Thoracic aorta (tissue), 2 donors: ENCODE measurements at places on chromosomes 2 and 18. TPM values are rescaled to one million over a fixed set of nuclear protein-coding genes. Genes with fewer than 3 reads are reported as not detected.

PJVK gene
- 1.8 TPM for total RNA-seq

DNA sequence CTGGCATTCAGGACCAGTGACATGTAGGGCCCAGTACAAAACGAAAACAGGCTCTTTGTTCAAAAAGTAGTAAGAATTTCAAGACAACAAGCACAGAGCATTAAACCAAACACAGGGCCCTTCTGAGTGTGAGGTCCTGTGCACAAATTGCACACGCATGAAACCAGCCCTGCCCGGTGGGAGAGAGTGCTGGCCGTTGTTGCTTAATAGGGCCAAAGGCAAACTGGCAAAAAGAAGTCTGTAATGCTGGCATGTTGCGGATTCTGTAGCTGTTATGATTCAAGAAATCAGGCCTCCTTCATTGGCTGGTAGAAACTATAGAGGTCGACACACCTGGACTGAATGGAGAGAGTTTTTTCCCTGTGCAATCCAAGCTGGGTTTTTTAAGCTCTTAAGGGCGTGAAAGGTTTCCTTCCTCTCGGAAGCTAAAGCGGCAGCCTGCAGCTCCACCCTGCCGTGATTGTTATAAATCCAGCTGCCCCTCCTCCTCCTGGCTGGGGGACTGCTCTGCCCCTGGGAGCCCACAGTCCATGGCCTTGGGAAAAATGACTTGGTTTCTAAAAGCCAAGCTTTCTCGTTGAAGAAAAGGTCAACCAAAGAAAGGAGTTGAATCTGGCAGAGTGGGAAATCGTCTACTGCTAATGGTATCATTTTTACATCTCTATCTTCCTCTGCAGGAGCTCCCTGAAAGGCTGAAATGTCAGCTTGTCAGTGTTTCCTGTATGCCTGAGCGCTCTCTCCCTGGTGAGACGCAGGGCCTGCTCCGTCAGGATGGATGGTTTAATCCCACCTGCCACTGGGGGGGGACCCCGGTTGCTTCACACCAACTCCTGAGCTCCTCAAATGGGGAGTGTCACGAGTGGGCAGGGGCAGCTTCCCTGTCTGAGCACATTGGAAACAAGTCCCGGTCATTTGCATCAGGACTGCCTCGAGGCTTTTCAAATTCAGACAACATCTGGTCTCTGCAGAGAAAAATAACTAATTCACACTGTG lies 143.6 kb downstream of the ALPK2 start:
- no peak for DNase-seq

GRCh38 chr2:213764849-213765248 lies 480.6 kb downstream of the SPAG16 start:
- no peak for DNase-seq

GRCh38 chr18:57895182-57895581 lies 92.1 kb upstream of the ATP8B1 start:
- DNase-seq, result no peak

DNA sequence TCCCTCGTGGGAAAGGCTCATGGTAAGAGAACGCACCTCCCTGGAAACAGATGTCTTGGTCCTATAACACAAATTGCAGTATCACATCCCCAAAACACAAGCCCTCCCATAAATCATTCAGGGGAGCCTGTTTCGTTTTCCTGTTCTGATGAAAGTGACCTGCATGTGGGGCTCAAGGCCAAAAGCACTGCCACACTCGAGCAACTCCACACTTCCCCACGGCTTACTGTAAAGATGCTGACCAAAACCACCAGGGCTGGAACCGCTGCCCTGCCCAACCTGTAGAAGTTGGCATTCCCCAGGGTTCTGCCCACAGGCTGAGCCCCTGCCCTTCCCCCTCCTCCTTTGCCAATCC lies 139.7 kb downstream of the BCL11A start:
- DNase-seq, result no peak

- DNase-seq, result no peak
Measured at GRCh38 chr2:238598802-238599530, 172.2 kb downstream of the ASB1 start.

DNA sequence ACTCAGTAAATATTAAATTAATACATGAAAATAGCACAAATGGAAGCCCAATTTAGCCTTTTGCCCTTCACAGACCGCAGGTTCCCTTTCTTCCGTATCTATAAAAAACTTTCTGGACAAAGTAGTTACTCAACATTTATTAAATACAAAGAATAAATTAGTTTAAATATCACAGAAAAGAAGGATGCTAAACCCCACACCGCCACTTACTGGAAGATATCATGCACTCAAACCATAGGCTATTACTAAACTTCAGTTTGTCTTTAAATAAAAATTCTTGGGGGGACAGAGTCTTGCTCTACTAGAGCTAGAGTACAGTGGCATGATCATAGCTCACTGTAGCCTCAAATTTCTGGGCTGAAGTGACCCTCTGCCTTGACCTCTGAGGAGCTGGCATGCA lies 120.7 kb upstream of the FHL2 start:
- DNase-seq, result no peak
